ENCODE measurements at places on chromosomes 3 and 15.

- DNase-seq = no peak
Measured at GRCh38 chr3:59115364-59116232, 65.8 kb upstream of the CFAP20DC start.

- no peak for DNase-seq
Measured at GRCh38 chr3:188241072-188241471, 87.1 kb downstream of the LPP start.

DNA sequence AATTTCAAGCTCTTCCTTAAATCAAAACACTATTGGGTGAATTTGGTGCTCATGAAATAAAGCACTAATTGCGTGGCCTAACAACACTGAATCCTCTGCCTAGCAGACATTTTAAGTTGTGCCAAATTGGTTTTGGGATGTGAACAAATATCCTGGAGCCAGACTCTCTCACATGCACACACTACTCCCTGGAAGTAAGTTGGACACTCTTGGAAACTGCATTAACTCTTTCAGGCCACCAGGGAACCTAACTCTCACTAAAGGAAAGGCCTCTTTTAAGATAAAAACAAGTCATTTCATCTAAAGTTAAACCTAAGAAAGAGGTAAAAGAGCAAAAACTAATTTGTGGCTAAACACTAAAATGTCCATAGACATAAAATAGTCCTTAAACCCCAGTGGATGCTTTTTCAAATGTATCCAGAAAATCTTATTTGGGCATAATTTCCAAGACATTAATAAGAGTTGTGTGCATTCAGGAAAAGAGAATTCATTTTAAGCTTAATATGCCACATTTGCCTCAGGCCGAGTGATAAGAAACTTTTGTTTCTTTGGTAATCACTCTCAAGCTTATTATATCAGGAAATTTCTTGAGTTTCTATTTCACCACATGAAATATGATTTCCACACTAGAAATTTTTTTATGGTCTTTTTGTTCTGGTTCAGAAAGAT is 61.8 kb downstream of the ZBTB20 start:
- DNase-seq = no peak

GRCh38 chr3:150603980-150604319 is 829 bp downstream of the SELENOT start:
- no peak for DNase-seq

DNA sequence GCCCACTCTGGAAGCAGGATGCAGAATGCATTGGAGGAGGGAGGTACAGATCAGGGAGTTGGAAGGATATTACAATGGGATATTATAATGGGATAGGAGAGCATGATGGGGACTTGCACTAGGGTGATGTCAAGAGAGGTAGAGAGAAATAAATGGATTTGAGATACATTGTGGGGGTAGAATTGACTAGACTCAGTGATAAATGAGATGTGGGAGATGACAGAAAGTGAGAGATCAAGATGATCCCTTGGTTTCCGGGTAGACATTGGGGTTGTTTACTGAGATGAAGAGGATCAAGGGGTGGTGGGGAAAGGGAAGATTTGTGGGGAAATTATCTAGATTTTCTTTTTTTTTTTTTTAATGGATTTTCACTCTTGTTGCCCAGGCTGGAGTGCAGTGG is 42.7 kb downstream of the BFSP2 start:
- no peak for DNase-seq

DNA sequence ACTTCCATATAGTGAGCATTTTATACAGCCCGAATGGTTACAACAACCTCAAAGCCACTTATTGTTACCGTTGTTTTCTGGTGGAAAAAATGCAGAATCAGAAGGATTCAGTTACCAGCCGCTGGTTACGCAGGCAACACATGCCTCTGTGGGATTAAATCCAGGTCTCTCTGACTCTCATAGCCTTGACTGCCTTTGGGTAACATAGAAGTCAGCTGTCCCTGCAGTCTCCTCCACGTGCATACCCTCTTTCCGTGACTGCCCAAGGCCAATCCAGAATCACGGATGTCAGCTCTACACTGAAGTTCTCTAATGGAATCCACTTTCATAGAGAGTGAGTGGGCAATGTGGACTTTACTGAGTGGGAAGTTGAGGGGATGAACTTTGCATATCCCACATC is 189.5 kb upstream of the DNAJC19 start:
- DNase-seq = no peak

DNA sequence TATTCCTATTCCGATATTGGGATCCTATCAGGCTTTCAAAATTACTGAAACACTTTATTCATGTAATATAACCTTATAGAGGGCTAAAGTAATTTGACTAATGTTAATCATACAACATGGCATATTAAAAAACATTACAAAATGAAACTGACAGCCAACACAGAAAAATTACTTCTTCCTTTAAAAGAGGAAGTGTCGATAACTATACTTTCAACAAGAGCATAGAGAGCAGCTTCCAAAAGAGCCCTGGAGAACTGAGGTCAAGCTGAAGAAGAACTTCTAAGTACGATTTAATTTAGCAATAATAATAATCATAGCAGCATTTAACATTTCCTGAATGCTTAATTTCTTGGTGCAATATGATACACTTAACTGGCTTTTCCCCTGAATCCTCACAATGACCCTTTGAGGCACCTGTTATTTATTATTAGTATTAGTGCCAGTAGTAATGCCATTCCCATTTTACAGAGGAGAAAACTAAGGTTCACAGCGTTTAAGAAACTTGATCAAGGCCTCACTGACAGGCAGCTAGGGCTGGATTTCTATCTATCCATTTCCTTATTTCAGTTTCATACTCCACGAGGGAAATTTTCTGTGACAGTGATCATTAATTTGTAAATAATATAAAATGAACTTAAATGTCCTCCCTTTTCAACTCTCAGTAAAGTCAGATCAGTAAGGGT is 181.6 kb downstream of the CFAP20DC start:
- peak; percentile 14 for DNase-seq

GRCh38 chr3:50297896-50298725 is 1.1 kb downstream of the HYAL3 start:
- DNase-seq = no peak

DNA sequence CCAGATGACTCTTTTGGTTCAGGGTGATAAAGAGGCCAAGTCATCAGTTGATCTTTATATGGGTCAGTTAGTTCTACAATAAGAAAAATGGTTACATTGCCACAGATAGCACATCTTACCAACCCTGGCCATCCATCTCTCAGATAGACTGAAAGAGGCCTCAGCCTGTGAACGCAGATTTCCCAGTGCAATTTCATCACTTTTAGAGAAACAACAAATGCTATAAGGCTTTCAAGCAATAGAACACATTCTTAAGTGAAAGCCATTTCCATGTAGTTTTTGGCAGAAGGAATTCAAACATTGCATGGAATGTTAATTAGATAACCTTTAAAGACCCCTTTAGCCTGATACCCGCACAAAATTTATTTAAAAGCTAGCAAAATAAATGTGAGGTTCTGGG is 200.6 kb upstream of the ZBTB20 start:
- DNase-seq = no peak

DNA sequence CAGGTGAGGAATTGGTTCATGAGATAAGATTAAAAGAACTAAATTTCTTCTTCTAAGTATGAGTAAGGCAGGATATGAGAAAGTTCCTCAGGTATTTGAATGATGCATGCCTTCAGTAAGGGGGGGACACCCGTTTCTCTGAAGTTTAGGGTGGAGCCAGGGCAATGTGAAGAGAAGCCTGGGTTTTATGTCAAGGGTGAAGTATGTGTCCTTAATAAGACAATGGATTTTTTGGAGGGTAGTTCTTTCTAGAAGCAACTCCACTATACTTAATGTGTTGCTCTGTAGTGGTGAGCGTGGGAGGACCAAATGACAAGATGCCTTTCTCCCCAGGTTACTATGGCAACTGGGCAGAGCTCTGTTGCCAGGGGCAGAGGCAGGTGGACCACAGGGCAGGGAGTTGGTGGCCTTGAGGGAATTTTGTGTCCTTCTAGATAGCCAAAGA is 44.0 kb downstream of the PHLDB2 start:
- no peak for DNase-seq

DNA sequence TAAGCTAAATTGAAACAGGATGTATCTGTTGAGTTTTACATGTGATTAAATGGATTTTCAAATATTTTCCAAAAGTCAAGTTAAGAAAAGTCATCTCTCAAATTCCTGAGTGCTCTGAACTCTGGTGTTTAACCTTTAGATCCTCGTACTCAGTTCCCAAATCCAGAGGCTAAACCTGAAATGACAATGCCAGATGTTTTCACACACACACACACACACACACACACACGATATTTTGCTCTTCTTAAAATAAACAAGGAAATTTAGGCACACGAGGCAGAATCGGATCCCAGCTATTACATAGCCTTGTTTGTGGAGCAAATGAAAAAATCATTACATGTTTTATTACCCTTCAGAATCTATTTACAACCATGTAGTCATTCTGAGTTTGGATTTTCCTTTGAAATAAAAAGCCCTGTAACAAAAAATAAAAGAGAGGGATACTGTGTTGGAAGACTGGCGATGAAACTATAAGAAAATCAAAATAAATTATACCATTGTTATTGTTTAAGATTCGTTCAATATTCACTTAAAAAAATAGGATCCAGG is 20.6 kb upstream of the UBE2E1 start:
- no peak for DNase-seq

DNA sequence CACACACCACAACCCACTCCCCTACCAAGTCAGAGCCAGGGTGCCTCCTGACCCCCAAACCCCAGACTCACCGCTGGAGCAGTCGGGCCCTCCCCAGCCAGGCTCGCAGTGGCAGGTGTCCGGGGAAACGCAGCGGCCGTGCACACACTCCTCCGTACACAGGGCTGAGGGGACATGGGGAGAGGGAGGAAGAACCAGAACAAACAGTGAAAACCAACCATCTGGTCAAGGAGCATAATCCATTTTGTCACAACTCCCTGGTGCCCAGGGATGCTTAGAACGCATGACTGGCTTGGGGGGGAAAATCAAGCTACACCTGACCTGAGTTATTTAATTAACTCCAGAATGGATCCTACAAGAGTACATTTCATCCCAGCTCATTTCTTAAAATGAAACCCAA is 159.2 kb downstream of the MEGF11 start:
- DNase-seq = no peak

DNA sequence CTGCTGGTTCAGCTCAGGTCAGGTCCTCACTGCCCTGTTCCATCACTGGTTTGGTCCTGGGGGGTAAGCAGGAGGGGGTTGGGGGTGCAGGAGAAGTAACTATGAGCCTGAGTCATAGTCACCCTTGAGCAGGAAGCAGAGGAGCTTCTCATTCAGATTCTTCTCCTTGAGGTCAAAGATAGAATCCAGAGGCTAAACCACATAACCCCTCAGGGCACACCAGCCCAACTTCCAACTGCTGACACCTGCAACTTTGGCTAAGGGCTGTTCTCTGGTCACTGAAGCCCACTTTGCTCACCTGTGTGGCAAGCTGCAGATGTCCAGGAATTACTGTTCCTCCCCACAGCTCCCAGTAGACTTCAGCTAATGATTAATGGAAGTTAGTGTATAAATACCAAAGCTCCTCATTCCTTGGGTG is 48.8 kb upstream of the LRRFIP2 start:
- no peak for DNase-seq

DNA sequence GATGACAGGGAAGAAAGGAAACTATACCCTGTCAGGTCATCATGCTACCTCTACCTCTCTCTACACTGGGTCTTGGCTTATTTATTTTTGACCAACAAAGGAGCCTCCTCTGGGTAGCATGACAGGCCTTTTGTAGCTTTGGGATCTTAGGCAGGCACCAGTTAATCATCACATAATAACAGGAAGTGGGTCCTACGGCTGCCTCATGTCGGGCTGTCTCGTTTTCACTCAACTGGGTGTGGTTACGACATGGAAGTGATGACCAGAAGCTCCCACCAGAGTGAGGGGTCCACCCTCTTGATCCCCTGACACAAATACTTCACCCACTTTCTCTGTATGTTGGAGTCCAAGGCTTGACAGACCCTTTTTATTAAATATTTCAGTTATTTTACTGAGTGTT is 105.3 kb downstream of the CD47 start:
- peak; percentile 35 for DNase-seq

DNA sequence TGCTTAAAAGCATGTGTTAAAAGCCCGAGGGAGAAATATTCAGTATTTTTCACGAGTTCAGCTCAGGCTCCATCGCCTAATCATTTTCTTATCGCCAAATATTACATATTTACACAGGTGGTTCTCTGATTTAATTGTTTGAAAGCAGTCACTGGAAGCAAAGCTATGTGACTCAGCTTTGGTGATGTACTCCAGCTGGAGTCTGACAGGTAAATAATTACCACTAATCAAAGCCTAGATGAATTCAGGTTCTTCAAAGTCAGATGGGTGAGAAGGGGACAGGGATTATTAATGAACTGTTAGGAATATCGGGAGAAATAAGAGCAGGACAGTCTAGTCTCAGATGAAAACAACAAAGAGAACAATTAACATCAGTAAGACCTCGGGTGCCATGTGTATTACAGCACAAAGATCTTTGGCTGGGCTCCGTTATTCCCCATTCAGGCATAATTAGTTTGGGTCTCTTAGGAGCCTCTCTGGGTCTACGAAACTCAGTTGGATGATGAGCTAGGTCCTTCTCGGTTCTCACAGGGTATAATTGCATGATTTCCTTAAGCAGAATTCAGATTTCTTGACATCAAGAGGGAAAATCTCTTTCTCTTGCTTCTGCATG is 331.7 kb upstream of the ADAMTS9 start:
- no peak for DNase-seq

DNA sequence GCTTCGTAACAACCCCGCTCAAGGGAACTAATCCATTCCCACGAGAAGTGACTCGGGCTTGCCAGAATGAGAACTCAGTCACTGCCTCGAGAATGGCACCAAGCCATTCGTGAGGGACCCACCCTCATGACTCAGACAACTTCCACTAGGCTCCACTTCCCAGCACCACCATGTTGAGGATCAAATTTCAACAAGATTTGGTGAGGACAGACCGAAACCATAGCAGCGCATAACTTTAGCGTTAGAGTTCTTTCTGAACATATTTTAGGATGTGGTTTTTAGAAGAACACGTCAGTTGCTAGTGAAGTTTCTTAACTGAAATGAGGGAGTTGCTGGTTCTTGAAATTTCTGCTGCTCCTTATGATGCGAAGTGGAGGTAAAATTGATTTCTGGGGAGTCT is 13.5 kb downstream of the PTPRG start:
- DNase-seq = no peak

- DNase-seq = no peak
Measured at GRCh38 chr3:94098452-94098851, 35.6 kb downstream of the NSUN3 start.

DNA sequence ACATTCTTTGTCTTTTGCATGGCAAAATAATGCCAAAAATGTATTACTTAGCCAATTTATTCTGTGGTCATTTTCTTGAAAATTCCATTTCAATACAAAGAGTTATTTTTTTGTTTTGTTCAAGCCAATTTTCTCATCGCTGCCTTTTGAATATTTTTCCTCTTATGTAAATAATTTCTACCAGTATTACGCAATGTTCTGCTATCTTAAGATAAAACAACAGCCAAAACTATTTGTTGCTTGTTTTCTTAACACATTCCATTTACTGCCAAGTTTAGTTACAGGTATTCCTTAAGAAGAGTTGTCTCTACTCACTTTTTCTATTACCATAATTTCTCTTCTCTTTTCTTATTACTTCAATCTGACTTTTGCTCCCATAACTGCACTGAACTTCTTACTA is 163.1 kb downstream of the ROBO1 start:
- DNase-seq = no peak

All from GM10248 (cell line).